Transverse colon (tissue), 4 donors: ENCODE measurements at places on chromosomes 11 and 22. TPM values are rescaled to one million over a fixed set of nuclear protein-coding genes. Genes with fewer than 3 reads are reported as not detected.

Gene ANKRD49
- total RNA-seq, result 37.4 TPM

Gene C11orf97
- total RNA-seq, result not detected

Gene KIF18A
- 0.37 TPM for total RNA-seq

Gene ELF5
- not detected for total RNA-seq

Gene LAYN
- 19.7 TPM for total RNA-seq

Gene OR52L1
- total RNA-seq, result not detected

Gene APOA1
- not detected for total RNA-seq

Gene DCPS
- total RNA-seq, result 0.40 TPM

Gene CACNA1I
- total RNA-seq, result 0.14 TPM

Gene PANX3
- 0.41 TPM for total RNA-seq

Gene RBMXL2
- 1.2 TPM for total RNA-seq

Gene PKDREJ
- not detected for total RNA-seq

Gene MUC2
- total RNA-seq, result 439 TPM

Gene HTR3A
- total RNA-seq, result not detected

Gene TSGA10IP
- total RNA-seq, result not detected
